ENCODE measurements at places on chromosomes 16 and 17.

- no peak for DNase-seq
Measured at GRCh38 chr16:72015124-72015523, 6.6 kb downstream of the DHODH start.

DNA sequence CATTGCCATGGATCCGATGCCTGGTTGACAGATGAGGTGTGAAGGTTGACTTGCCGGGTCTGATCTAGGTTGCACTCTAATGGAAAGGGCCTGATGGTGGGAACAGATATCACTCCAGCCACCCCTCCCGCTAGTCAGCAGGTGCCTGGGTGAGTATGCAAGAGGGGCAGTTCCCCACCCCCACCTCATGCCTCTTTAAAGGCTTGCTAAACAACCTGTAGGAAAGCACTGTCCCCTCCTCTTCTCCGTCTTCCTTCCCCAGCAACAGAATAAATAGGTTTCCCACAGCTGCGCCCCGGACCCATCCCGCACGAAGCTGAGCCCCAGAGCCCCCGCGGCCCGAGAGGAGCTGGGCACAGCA lies 746 bp upstream of the TMEM132E start:
- no peak for DNase-seq

- DNase-seq = no peak
Measured at GRCh38 chr16:49049191-49049590, 232.4 kb downstream of the CBLN1 start.

GRCh38 chr17:55124730-55125360 lies 139.9 kb upstream of the HLF start:
- DNase-seq = no peak

DNA sequence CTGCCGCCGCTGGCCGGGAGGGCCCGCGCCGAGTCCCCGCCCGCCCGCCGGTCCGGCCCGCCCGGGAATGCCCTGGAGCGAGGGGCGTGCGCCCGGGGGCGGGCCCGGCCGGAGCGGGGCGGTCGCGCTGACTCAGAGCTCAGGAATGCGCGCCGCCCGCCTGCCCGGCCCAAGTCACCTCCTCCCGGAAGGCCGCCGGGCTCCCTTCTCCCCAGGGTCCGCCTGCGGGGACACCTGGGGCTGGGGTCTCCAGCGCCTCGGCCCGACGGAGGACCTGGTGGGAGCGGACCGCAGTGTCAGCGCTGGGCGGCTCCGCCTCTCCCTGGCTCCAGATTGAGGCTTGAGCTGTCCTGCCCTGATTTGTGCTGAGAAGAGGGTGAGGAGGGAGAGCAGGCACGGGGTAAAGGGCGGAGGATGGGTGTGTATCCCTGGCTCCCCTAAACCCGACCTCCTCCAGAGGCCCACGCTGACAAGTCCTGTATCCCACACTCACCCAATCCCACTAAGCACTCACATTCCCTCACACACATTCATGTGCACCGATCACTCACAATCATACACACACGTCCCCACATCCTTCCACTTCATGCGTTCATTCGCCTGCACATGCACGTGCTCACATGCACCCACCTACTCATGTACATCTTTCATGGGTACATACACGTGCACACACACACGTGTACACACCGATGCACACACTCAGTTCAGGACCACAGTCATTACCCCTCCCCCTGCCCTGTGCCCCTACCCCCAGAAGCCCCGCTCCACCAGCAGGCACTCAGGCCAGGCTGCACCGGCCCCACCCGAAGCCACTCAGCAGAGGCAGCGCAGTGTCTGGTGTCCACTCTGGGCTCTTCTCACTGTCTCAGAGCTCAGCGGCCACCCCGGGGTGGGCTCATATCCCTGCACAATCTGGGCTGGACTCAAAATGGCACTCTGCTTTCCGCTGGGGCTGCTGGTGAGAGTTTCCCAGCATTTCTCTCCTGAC lies at the start of gene RHBDF1:
RHBDF1 (minus strand) TSS at position 71 of the 988 bp plus-strand sequence. CDS start 7,616 bp downstream, outside the sequence.
- peak; percentile 39 for DNase-seq

- DNase-seq = peak; percentile 78
Measured at GRCh38 chr17:76246080-76247066, 6.1 kb upstream of the RNF157 start.

GRCh38 chr16:11392041-11392581 lies 46.9 kb downstream of the RMI2 start:
- no peak for DNase-seq

GRCh38 chr16:50011707-50012106 lies 13.3 kb upstream of the CNEP1R1 start:
- DNase-seq = peak; percentile 23

GRCh38 chr17:21573961-21574610 lies 118.2 kb upstream of the KCNJ18 start:
- peak; percentile 81 for DNase-seq

- DNase-seq = peak; percentile 97
Measured at GRCh38 chr17:75036643-75037268, 10.0 kb downstream of the ATP5PD start.

- DNase-seq = no peak
Measured at GRCh38 chr16:878886-879285, 78.4 kb upstream of the GNG13 start.
